ENCODE measurements at places on chromosomes 11 and 22.

DNA sequence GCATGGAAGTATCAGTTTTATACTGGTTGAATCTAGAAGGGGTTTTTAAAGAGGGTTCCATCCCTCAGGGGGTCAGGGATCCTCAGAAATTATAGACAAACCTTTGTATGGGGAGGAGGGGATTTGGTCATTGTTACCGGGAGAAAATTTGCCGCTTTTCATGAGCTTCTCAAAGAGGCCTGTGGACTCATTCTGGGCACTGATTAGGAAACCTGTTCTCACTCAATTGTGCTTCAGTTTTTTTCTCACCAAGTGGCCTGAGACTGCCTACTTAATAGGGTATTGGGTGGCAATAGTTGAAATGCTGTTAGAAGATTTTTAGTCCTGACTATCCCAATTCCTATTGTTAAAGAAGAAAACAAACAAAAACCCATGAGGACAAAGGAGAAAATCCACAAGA lies 14.0 kb downstream of the MPEG1 start:
- DNase-seq: no peak

DNA sequence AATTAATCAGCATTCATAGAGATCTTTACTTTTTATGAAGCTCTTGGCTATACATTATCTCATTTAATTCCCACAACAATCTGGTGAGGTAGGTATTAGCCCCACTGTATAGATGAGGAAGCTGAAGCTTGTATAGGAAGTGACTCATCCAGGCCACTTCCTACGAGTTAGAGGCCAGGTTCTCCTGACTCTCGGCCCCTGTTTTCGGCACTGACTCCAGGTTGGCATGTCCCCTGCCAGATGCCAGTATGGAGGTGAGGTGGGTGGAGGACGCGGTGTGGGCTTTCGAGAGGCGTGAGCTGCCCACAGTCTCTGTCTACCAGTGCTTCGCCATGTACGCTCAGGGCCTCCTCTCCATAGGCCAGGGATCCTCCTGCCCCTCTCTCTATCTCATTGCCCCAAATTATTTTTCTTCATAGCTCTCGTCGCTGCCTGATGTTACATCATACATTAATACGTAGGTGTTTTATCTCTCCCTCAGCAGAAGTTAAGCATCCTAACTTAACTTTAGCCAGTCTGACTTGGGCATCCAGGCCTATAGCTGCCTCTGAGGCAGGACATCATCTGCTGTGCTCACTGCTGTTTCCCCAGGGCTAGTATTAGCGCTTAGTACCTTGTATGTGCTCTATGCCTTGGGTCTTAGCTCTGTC lies 9.0 kb downstream of the DGAT2 start:
- no peak for DNase-seq

- no peak for DNase-seq
These were observed 976.2 kb downstream of the NTM start for GRCh38 chr11:132346558-132347148.

GRCh38 chr11:67029146-67029545 lies 6.2 kb downstream of the SYT12 start:
- DNase-seq: no peak

GRCh38 chr11:129291546-129291945 lies 84.1 kb upstream of the BARX2 start:
- no peak for DNase-seq

GRCh38 chr11:100849901-100850235 lies 162.8 kb downstream of the ARHGAP42 start:
- DNase-seq: no peak

- peak; percentile 82 for DNase-seq
These were observed 15.2 kb downstream of the PHLDB1 start for GRCh38 chr11:118622376-118623268.

- DNase-seq: no peak
These were observed 72.8 kb downstream of the ARL14EP start for GRCh38 chr11:30395751-30396150.

DNA sequence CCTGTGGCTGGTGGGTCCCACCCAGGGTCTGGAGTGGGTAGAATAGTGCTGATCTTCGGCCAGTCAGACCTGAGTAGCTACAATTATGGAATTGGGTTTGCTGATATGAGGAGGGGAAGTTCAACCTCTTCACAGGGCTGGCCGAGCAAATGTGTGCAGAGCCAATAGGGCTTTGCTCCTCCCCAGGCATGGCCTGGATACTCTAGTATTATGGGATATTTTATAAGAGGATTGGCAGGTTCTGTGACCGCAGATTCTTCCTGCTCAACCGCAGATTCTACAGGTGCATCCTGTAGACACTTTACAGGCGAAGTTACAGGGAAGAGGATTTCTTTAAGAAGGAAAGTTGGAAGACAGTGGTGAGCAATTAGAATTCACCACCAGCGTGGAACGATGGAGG lies 44.3 kb downstream of the TBC1D22A start:
- no peak for DNase-seq

DNA sequence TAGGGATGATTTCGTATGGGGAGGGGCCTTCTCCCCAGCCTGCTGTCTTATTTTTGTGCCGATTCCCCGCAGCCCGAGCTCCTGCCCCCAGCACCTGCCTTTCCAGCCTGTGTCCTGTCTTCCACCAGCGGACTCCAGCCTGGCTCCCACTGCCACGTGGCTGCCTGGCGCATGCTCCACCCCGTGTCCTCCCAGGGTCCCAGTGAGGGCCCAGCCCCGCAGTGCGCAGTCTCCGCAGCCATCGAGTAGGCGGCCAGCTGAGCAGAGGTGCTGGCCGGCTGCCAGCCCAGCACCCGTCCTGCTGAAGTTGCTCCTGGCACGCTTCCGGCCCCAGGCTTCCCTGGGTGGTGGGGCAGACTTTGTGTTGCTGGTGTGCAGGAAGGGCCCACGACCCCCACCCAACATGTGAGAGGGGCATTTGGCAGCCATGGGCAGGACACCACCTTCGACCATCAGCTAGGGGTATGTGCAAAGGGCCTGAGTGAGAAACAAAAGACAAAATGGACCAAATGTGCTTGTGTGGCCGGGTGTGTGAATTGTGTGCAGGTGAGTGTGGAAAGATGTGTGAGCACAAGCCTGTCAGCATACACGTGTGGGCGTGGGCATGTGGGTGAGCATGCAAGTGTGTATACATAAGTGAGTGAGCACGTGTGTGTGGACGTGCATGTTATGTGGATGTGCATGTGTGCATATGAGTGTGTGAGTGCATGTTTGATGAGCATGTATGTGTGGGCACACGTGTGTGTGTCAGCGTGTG lies 55.9 kb downstream of the RTN4R start:
- no peak for DNase-seq

DNA sequence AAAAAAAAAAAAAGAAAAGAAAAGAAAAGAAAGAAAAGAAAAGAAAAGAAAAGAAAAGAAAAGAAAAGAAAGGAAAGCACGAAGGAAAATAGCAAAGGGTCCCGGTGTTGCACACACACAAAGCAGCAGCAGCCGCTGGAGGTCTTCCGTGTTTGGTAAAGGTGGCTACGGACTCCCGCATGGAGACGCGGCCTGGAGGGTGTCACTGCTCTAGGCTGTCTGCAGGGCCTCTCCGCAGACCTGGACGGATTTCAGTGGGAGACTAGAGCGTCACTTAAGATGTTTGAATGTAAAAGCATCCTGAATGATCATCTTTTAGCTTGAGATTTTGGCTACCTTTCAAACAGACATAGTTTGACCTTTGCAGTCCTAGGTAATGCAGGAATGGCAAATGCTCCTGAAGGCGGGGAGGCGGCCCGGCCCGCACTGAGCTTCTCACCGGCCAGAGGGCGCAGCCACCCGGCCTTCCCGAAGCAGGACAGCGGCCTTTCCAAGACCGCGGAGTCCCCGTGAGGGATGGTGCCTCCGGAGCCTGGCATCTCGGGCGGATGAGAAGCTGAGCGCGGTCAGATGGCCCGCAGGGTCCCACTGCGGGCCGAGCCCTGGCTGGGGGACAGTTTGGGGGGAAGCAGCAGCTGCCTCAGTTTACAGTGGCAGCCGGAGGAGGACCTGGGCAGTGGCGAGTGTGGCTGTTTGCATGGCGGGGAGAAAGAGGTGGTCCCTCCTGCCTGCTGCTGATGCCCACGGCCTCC lies 18.5 kb downstream of the KRTAP5-5 start:
- DNase-seq: no peak

GRCh38 chr11:30666817-30667216 lies 80.7 kb upstream of the MPPED2 start:
- DNase-seq: no peak

GRCh38 chr11:43984519-43985385 lies 42.3 kb downstream of the C11orf96 start:
- DNase-seq: no peak

DNA sequence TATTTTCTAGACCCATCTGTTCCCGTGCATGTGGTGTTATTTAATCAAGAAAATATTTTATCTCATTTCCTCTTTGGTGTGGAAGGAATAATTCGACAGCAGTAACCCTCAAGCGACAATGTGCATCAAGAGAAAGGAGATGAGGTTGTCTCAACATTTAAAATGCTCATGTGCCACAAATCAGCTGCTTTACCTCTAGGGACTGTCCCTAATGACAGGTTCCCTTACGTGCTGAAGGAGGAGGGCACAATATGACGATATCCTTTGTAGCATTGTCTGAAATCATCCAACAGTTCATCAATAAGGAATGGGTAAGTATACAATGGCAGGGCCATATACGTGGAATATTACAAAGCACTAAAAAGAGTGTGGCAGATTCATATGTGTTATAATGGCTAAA lies 7.0 kb upstream of the SYN3 start:
- no peak for DNase-seq

DNA sequence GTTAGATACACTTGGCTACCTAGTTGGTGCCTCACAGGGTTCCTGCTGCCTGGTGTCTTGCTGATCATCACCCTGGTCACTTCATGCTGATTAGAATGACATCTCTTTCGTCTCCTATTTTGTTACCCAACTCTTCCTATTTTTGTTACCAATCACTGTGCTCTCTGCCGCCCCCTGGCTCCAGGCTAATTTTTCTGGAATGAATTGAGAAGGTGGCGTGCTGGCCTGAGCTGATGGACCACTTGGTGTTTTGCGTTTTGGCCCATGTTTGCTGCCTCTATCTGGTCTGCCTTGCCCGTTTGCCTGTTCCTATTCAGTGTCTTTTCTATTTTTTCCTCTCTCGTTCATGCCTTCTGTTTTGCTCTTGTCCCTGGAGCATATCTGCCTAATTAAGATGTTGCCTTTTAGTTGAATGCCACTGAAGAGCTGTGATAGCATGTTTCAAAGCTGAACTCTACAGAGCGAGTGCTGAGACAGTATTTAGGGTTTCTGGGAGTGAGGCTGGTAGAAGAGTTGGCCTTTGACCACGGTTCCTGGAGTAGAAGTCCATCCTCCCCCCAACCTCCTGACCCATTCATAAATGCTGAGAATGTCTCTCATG lies 5.9 kb upstream of the ATF4 start:
- DNase-seq: no peak

GRCh38 chr11:97107604-97108003 lies 717.8 kb downstream of the JRKL start:
- no peak for DNase-seq

GRCh38 chr11:64355078-64355940 lies 3.7 kb upstream of the RPS6KA4 start:
- no peak for DNase-seq

GRCh38 chr11:124898711-124899110 lies 1.0 kb upstream of the ROBO4 start:
- DNase-seq: no peak

DNA sequence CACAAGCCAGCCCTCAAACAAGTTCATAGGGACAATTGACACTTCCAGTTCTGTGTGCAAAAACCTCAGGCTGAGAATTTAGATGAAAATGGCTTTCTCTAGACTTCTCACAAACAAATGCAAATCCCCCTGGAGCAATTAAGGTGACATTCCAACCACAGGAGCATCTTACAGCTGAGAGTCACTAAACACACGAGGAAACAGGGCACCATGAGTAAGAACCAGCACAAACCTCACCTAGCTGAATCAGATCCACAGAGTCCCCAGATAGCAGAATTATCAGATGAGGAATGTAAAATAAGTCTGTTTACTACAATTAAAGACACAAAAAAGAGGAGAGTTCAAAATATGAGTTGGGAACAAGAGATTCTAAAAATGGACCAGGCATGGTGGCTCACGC lies 51.5 kb downstream of the RTL6 start:
- no peak for DNase-seq
